ENCODE measurements at places on chromosomes 1 and 21. TPM values are rescaled to one million over a fixed set of nuclear protein-coding genes. Genes with fewer than 3 reads are reported as not detected.

DNA sequence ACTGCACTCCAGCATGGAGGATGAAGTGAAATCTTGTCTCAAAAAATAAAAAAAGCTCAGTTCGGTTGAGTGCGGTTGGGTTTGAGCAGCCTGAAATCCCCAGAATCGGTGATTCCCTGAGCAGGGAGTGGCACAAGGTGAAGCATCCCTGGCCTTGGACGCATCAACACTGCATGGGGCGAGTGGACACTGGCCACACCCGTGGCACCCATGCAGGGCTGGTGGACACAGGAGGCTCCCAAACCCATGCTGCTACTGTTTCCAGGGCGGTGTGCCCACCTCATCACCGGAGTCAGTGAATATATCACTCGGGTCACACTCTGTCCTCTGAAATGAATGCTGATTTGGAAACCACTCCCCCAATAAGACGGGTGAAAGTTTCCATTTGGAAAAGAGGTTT lies 53.4 kb upstream of the ACTRT2 start:
- no peak for DNase-seq

DNA sequence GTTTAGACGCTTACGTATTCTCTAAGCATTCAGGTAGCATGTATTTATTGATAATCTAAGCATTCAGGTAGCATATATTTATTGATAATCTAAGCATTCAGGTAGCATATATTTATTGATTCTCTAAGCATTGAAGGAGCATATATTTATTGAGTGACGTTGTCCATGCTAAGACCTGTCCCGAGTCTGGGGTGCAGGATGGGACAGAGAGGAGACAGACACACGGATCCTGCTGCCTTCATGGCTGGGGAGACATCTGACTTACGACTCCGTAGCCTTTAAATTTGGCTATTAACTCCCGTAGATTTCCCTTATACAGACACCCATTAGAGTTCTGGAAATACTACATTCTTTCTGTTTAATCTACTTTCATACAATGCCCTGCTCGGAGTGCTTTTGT lies 982 bp downstream of the SCCPDH start:
- DNase-seq: no peak

- no peak for DNase-seq
Measured at GRCh38 chr1:94276988-94277434, 39.6 kb upstream of the ARHGAP29 start.

DNA sequence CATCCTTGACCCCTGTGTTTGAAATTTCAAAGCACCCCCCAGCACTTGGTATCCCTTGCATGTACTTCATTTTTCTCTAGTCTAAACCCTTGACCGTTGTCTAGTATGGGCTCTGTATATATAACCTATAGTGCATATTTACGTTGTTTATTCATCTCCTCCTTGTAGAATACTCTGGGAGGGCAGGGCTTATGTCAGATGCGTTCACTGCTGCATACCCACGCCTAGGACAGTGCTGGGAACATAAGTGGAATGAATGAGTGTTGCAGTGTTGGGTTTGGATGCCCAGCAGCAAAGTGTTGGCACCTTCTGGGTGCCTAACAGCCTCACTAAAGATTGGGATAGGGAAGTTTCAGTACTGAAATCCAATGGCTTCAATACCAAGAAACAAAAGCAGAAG lies 17.6 kb upstream of the BLACAT1 start:
- DNase-seq: no peak

GRCh38 chr1:151635479-151636072 lies 23.7 kb downstream of the SNX27 start:
- DNase-seq: no peak

- no peak for DNase-seq
Measured at GRCh38 chr1:12144969-12145368, 21.8 kb upstream of the TNFRSF1B start.

- DNase-seq: no peak
Measured at GRCh38 chr21:36845070-36845469, 121.4 kb downstream of the HLCS start.

DNA sequence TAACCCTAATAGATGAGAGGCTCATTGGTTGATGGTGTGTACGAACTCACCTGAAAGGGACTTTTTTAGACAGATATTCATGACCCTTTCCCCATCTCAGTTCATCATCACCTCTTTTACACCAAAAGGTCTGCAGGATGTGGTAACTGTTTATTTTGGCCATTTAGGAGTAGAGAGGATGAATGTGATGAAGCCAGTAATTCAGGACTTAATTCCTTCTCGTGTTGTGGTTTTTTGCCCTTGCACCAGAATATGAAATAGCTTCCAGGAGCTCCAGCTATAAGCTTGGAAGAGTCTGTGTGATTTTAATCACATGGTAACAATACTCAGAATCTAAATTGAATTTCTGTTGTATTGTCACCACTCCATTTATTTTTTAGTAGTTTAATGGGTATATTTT lies 189.4 kb upstream of the KCTD3 start:
- DNase-seq: no peak

- DNase-seq: no peak
Measured at GRCh38 chr1:44631333-44631646, 43.0 kb downstream of the TMEM53 start.

DNA sequence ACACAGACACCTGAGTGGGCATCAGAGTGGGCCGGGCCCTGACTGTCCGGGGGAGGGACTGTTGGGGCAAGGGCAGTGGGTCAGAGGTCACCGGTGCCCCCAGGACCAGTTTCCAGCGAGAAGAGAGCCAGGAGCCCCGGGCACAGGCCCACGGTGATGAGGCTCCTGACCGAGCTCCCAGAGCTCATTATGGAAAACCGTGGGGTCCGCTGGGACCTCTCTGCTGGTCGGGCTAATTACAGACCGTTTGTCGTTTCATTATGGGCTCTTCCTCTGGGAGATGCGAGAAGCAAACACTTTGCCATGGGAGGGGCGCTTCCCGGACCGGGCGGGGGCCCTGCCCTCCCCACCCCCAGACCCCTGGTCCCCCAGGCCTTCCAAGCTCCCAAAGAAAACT lies 12.0 kb upstream of the TTLL10 start:
- no peak for DNase-seq

DNA sequence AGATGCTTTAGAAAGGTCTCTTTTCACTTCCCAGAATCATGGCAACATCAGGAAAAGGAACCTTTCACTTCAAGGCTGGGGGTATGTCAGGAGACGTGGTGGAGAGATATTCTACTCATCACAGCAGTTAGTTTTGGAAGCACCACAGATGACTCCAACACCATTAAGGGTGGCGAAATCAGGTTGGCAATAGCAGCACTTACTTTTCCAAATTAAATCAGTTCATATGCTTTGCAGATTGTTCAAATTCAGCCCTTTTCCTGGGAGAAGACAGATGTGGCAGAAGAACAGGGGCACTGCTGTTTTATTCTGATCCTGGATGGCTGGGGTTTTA lies 79.0 kb downstream of the RUNX1 start:
- no peak for DNase-seq

- no peak for DNase-seq
Measured at GRCh38 chr1:236024641-236025040, 40.2 kb downstream of the NID1 start.

Gene CFAP74
- total RNA-seq: not detected

Gene CHRNB2
- 0.05 TPM for total RNA-seq

Gene MYOG
- total RNA-seq: 0.16 TPM

Gene SERPINC1
- total RNA-seq: 0.40 TPM

Gene IBA57
- 16.6 TPM for total RNA-seq

Gene KPRP
- not detected for total RNA-seq

Gene HTR1D
- not detected for total RNA-seq

Gene LORICRIN
- not detected for total RNA-seq

Gene EFNA1
- 30.2 TPM for total RNA-seq

Gene SPOCD1
- 0.19 TPM for total RNA-seq

Gene STIL
- total RNA-seq: 0.48 TPM

Gene ELAVL4
- 0.11 TPM for total RNA-seq

Gene HES3
- not detected for total RNA-seq

All from cardiac septum (tissue), 1 donor.